HCEC 1CT (cell line): ENCODE measurements at places on chromosomes 3 and 15.

DNA sequence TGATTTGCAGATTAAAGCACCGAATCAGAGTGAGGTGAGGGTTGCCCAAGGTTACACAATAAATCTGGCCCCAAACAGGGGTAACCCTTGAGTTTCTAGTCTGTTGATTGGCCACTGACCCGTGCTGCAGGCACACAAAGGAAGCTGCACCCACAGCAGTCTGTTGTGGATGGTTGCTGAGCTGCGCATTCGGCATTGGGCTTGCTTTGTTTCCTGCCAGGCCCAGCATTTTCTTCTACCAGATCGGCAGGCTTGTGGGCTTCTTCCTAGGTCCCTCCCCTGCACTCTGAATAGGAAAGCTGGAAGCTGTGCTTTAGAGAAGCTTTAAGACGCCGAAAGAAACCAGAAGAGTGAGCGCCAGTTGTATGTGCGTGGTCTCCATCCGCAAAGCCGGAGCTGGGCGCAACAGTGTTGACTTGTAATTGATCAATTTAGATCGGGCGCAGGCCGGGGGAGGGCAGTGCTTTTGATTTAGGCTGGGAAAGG, 12.1 kb downstream of the B3GNT5 start:
- DNase-seq = no peak

DNA sequence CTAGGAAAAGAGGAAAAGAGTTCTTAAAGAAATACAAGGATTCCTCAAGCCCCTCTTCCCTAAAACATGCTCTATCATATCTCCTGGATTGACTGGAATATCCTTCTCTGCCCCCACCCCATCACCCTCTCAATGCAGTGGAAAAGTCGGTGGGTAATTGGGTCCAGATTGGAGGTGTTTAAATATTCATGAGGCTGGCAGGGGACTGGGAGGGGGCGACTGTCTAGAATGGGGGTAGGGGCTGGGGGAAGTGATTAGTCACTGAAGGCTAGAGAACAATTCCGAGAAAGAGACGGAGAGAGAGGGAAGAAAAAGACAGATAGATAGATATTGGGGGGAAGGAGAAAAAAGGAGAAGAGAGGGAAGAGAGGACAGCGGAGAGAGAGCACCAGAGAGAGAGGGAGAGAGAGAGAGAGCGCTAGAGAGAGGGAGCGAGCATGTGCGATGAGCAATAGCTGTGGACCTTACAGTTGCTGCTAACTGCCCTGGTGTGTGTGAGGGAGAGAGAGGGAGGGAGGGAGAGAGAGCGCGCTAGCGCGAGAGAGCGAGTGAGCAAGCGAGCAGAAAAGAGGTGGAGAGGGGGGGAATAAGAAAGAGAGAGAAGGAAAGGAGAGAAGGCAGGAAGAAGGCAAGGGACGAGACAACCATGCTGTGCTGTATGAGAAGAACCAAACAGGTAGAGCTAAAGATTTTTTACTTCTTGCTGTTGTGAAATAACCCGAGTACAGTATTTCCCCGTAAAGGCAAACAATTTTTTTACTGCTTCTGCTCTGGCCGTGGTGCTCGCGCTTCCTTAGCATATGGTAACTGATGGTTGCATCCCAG, at the start of gene GAP43:
Gene GAP43, plus strand, starts transcription at position 467 of the 825 bp plus-strand sequence. Its CDS starts 180 bp downstream, at position 647.
- DNase-seq = peak; percentile 64

- no peak for DNase-seq
These were observed 61.4 kb downstream of the TTBK2 start for GRCh38 chr15:42858999-42859789.

GRCh38 chr3:181761906-181762305, 50.2 kb downstream of the SOX2 start:
- DNase-seq = no peak

GRCh38 chr3:162082516-162082915, 585.9 kb downstream of the OTOL1 start:
- DNase-seq = peak; percentile 35

GRCh38 chr3:120331076-120331475, 18.1 kb downstream of the LRRC58 start:
- DNase-seq = no peak

DNA sequence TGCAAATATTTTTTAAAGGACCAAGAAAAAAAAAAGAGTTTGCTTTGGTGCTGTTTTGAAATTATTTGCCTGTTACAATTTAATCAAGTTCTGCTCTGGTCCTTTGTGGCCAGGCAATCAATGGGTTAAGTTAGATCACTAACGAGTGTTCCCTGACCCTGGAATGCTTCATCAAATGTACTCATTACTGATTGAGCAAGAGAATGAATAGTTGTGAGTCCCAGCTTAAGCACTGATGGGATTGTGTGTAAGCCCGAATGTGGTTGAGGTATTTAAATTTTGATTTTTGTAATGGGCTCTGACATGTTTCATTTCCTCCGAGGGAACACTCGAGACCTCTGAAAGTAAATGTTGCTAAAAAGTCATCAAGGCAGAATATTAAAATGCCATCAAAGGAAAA, 699.1 kb downstream of the MCTP2 start:
- DNase-seq = peak; percentile 67

- no peak for DNase-seq
These were observed 687.0 kb downstream of the NTRK3 start for GRCh38 chr15:87569581-87569980.

DNA sequence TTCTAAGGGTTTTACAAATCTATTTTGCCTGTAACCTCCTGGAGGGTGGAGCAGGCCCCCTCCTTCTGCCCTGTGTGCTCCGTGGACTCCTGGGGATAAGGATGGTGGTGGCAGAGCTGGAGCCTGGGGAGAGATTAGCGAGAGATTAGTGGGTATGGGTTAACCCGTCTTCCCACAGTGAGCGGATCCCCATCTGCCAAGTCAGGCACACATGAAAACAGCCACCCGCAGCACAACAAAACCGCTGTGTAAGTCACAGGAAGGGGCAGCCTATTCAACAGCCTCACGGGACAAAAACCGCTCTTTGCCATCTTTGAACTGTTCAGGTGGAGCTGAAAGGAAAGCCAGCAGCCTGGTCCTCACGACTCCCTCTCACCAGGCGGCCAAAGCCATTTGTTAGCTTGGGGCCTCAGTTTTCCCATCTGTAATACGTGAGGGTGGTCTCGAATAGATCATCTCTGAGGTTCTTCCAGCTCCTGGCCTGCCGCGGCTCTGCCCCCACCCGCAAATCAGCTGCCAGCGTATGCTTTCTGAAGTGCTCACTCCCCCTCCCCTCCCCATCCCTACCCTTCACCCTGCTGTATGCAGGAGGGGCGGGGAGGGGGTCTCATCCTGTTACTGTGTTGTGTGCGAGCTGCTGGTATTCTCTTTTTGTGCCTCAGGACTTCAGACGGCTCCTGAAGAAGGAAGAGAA, 43.6 kb downstream of the PDIA5 start:
- no peak for DNase-seq

DNA sequence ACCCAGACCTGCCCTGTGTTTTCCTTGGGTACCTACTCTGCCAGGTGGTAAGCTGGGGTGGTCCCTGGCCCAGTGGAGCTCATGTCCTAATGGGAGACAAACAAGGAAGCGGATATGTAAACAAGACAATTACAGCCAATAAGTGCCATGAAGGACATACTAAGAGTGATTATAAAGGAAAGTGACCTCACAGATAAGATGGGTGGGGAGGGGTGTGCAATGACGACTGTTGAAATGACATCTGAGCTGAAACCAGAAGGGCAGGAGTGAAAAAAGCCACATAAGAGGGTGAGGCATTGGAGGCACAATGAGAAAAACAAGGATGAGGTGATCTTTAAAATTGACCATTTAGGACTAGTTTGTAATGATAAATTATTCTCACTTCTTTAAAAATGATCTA, 336.2 kb upstream of the IL12A start:
- DNase-seq = no peak

DNA sequence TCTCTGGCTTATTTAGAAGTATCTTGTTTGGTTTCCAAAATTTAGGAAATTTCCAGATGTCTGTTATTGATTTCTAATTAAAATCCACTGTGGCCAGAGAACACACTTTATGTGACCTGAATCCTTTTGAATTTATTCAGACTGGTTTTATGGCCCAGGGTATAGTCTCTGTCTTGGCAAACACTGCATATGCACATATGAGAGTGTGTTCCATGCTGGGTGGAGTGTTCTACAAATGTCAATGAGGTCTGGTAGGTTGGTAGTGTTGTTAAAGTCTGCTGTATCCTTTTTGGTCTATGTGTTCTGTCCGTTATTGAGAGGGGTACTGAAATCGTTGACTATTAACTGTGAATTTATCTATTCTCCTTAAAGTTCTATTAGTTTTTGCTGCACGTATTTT, 30.2 kb downstream of the PGPEP1L start:
- DNase-seq = no peak

GRCh38 chr15:75227663-75228280, 26.1 kb downstream of the C15orf39 start:
- no peak for DNase-seq

DNA sequence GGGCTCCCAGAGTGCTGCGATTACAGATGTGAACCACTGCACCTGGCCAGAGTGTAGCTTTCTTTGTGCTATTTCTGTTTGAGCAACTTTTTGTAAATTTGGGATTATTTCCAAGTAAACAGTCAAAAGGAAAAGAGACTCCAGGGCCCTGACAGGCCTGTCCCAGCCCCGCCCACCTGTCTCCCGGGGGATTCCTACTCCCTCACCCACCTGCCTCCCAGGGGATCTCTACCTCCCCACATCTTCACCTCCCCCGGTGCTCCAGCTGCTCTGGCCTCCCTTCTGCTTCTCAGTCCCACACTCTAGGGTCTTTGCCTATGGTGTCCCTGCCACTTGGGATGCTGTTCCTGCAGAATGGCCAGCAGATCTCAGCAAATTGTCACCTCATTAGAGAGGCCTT, 7.0 kb downstream of the RHCG start:
- DNase-seq = no peak

GRCh38 chr15:52021128-52021671, 2.2 kb downstream of the MAPK6 start:
- peak; percentile 91 for DNase-seq

GRCh38 chr3:87503900-87504498, 227.6 kb upstream of the POU1F1 start:
- peak; percentile 70 for DNase-seq

- no peak for DNase-seq
These were observed 81.7 kb downstream of the CD47 start for GRCh38 chr3:108008931-108009639.

- DNase-seq = no peak
These were observed 356.8 kb upstream of the NR2F2 start for GRCh38 chr15:95973566-95974256.

GRCh38 chr15:43439268-43439667, 53.7 kb downstream of the TP53BP1 start:
- DNase-seq = no peak

DNA sequence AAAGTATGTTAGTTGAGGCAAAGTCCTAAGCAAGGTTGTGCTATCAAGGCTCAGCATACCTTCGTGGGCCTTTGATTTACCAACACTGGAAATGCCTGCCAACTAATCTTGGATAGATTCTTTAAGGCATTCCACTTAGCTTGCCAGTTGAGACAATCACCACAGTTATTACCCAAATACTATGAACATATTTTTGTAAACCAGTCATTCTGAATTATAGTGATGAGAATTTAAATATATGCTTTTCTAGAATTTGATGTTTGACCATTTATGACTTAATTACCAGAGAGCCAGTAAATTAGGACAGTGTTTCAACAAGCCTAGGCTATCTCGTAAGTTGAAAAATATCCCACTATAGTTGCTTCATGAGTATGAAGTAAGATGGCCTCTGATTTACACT, 15.5 kb downstream of the TRIM59 start:
- DNase-seq = peak; percentile 37

DNA sequence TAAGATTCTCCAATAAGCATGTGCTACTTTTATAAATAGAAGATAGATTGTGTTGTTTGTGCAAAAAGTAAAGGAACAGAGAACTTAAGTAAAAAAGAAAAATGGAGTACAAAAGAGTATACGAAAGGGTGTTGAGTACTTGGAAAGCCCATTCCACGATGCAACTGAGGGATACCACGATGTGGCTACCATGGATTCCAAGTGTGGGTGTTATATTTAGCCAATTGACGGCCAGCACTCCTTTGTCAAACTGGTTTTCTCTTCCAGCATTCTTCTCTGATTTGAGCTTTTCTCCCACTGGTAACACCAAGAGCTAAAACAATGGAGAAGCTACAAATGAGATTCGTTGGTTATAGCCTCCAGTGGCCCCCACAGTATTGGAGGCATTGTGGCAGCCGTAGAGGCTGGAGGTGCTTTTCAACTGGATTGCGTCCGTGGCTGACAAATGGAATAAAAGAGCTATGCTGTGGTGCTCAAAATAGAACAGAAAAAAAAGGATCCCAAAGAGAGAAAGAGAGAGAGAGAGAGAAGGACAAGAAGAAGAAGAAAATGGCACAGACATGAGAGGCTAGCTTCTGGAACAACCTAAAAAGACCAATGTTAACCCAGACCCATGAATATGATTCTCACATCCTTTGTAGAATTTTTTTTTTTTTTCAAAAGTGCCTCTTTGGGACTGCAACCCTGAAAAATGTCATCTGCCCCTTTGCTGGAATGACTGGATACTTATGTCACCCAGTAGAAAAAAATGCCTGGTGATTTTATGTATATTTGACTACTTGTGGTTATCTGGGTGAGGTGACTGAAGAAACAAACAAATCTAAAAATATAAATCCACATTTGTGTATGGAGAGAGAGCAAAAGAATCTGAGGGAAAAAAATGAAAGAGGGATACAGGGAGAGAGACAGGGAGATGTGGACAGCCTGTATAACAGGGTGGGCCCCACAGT, 345.1 kb downstream of the RORA start:
- DNase-seq = no peak

DNA sequence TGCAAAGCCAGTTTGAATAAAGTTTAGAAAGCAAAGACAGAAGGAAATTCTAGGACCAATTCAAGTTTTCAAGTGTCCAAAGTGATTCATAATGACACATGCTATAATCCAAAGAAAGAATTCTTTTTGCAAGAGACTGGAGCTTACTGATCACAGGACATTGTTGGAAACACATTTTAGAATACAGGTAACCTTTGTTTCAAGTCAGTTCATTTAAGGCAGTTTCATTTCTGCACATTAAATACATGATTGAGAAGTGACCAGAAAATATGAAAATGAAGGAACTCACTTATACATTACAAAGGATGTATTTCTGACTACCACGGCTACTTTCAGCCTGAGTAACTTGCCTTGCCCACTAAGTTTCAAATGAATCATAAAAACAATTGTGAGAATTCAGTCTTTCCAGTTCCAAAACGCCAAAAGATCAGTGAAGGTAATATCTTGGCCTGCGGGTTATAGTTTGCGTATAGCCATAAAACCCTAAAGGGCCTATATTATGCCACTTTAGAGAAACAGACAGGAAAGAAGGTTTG, 48.7 kb downstream of the PRICKLE2 start:
- peak; percentile 57 for DNase-seq
